ENCODE measurements at places on chromosomes 3 and 15. TPM values are rescaled to one million over a fixed set of nuclear protein-coding genes. Genes with fewer than 3 reads are reported as not detected.

SHF gene
- polyA plus RNA-seq: 2.1 TPM

SPRED1 gene
- 1.7 TPM for polyA plus RNA-seq

CELSR3 gene
- polyA plus RNA-seq: 0.36 TPM

FETUB gene
- 5.0 TPM for polyA plus RNA-seq

KLF15 gene
- 8.2 TPM for polyA plus RNA-seq

KLF13 gene
- 20.9 TPM for polyA plus RNA-seq

CPN2 gene
- polyA plus RNA-seq: 0.02 TPM

ANKUB1 gene
- not detected for polyA plus RNA-seq

STAB1 gene
- 30.5 TPM for polyA plus RNA-seq

SCAANT1 gene
- polyA plus RNA-seq: not detected

SCN11A gene
- polyA plus RNA-seq: 0.02 TPM

SUSD5 gene
- polyA plus RNA-seq: 0.16 TPM

CIAO2A gene
- polyA plus RNA-seq: 39.0 TPM

SH2D7 gene
- polyA plus RNA-seq: not detected
